ENCODE measurements at places on chromosomes 1 and 21. TPM values are rescaled to one million over a fixed set of nuclear protein-coding genes. Genes with fewer than 3 reads are reported as not detected.

DNA sequence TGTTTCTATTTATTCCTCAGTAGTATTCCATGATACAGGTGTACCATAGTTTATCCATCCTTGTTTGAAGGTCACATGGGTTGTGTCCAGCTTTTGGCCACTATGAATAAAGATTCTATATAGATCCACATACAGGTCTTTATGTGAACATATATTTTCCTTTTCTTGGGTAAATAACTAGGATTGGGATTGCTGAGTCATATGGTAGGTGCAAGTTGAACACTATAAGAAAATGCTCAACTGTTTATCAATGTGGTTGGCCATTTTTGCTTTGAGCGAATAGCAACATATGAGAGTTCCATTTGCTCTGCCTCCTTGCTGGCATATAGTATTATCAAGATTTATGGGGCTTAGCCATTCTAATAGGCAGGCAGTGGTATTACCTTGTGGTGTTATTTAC is 170.2 kb upstream of the KCNJ15 start:
- no peak for DNase-seq

The RNF186 gene
- not detected for total RNA-seq

GRCh38 chr1:63903947-63904610 is 130.3 kb downstream of the ROR1 start:
- DNase-seq, result no peak

DNA sequence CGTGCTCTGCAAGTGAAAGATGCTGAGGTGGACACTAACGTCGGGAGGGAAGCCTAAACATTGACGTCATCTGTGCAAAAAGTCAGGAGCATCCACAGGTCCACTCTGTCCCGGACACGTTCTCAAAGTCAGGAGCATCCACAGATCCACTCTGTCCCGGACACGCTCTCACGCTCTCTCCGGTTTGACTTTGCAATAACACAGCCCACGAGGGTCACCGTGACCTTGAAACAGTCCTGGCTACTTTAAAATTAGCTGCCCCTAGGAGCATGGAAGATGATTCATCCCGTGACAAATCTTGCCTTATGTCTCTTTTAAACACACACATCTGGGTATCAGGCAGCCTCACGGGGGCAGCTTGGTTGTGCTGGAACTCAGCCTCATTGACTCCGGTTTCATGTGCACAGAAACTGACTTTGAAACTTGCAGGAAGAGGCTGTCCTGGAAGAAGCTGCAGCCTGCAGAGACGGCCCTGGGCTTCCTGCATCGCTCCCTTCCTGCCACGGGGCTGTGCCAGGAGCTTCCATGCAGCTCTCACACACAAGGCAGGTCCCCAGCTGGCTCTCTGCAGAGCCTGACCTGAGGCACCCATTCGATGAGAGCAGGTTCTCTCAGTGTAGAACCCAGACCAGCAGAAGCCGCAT is 18.1 kb upstream of the COL18A1 start:
- DNase-seq, result peak; percentile 67

DNA sequence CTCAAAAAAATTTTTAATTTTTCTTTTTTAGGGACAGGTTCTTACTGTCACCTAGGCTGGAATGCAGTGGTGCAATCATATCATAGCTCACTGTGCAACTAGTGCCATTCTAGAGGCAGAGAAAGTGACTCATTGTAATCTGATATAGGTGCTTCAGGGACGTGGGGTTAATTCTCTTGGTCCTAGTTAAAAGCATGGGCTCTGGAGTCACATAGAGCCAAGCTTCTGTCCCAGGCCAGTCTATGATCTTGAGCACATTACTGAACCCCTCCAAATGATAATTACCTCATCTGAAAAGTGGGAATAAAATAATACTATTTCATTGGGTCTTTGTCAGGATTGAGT is 1.1 kb upstream of the ADIPOR1 start:
- no peak for DNase-seq

GRCh38 chr1:46203738-46204405 is 738 bp downstream of the LURAP1 start:
- DNase-seq, result no peak

The MYOG gene
- total RNA-seq, result not detected

DNA sequence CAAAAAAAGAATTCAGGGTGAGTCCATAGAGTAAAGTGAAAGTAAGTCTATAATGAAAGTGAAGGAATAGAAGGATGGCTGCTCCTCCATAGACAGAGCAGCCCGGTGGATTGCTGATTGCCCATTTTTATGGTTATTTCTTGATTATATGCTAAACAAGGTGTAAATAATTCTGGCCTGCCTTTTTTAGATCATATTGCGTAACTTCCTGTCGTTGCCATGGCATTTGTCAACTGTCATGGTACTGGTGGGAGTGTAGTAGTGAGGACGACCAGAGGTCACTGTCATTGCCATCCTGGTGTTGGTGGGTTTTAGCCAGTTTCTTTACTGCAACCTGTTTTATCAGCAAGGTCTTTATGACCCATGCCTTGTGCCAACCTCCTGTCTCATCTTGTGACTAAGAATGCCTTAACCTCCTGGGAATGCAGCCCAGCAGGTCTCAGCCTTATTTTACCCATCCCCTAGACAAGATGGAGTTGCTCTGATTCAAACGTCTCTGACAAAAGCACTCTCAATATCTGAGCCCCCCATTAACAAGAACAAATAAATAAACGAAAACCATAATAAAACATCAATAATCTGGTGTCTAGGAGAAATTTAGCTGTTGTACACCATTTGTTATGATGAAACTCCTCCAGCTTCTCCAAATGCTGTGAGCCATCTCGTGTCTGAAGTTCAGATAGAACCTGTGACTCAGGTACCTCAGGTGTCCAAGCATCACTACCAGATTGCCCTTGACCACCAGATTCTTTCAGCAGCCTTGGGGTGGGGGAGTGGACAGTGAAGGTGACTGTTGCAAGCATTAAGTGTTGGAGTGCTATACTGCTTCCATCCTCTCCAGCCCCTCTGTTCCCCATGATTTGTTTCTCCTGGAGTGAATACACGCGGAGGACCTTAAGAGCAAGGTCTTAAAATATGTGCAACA is 36.0 kb downstream of the EBNA1BP2 start:
- DNase-seq, result no peak

GRCh38 chr21:19489930-19490329 is 1086.3 kb upstream of the TMPRSS15 start:
- no peak for DNase-seq

The RNU1-3 gene
- 1,620 TPM for total RNA-seq

All from chondrocyte (in vitro differentiated cells).